Stomach (tissue), 19 donors: ENCODE measurements at places on chromosomes 11 and 22. TPM values are rescaled to one million over a fixed set of nuclear protein-coding genes. Genes with fewer than 3 reads are reported as not detected.

DNA sequence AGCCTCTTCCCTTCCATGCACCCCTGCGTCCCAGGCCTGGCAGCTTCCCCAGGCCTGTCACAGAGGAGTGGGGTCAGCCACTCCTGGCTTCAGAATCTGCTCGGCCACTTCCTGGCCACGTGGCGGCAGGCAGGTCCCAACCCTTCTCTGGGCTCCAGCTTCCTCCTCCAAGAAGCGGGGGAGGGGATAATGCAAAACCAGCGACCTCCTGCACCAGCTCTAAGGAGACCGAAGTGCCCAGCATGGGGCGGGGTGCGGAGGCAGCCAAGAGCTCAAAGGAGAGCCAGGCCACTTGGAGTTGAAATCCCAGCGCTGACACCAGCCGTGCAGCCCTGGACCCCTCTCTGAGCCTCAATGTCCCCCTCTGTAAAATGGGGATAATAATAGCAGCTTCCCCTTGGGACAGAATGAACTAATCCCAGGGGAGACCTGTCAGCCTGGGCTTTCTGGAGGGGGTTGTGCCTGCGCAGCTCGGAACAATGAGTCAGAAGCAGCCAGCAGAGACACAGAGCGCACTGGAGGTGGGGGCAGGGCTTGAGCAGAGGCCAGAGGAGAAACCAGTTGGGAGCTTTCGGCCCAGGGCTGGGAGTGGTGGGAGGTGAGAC, 22.8 kb upstream of the PICK1 start:
- H3K27ac ChIP-seq: peak overlapping the region; percentile 7
- peak; percentile 56 for DNase-seq
- H3K4me3 ChIP-seq: no peak overlapping the region
- H3K36me3 ChIP-seq: no peaks in the 10 kb centered on the region
- H3K4me1 ChIP-seq: peaks cover 26% of the 10 kb centered on the region
- no peaks in the 10 kb centered on the region for H3K27me3 ChIP-seq

GRCh38 chr22:50148991-50149721, 21.4 kb upstream of the PANX2 start:
- H3K27ac ChIP-seq: no peak overlapping the region
- H3K27me3 ChIP-seq: no peaks in the 10 kb centered on the region
- H3K4me1 ChIP-seq: peaks cover 7% of the 10 kb centered on the region
- H3K4me3 ChIP-seq: no peak overlapping the region
- DNase-seq: peak; percentile 78

- H3K36me3 ChIP-seq: peaks cover 8% of the 10 kb centered on the region
- no peaks in the 10 kb centered on the region for H3K4me1 ChIP-seq
- no peak for DNase-seq
- H3K4me3 ChIP-seq: no peak overlapping the region
Measured at GRCh38 chr22:47022475-47022874, 260.0 kb downstream of the TBC1D22A start.

The SMTNL1 gene
- not detected for total RNA-seq

DNA sequence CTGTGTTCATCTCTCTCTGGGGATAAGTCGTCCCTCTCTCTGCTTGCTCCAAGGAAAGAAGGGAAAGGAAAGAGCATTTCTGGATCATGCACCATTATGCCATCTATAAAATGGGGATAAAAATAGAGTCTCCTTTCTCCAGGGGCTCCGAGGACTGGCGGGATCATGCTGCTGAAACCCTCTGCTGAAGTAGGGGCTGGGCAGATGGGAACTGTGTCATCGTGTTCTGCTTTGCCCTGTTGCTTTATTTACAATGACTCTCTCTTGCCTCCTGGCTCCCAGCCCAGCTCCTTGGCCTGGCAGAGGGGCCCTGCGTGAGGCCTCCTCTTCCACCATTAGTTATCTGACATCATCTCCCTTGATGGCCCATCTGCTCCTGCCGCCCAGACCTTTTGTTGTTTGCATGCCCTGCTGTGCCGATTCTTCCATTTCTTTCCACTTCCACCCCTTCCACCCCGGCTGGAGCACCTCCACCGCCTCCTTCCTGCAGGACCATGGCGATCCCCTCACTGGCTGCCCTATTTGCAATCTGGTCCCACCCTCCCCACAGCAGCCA, 200.9 kb downstream of the MYO18B start:
- DNase-seq: no peak
- no peaks in the 10 kb centered on the region for H3K4me1 ChIP-seq
- H3K27ac ChIP-seq: no peak overlapping the region
- H3K36me3 ChIP-seq: no peaks in the 10 kb centered on the region
- H3K27me3 ChIP-seq: no peaks in the 10 kb centered on the region

The TRIM22 gene
- total RNA-seq: 62.9 TPM

GRCh38 chr22:40609216-40609615, 27.3 kb downstream of the MRTFA start:
- no peak for DNase-seq
- H3K4me3 ChIP-seq: no peak overlapping the region
- H3K36me3 ChIP-seq: no peaks in the 10 kb centered on the region
- peaks cover 85% of the 10 kb centered on the region for H3K4me1 ChIP-seq
- no peak overlapping the region for H3K27ac ChIP-seq
